ENCODE measurements at places on chromosomes 13 and 19. TPM values are rescaled to one million over a fixed set of nuclear protein-coding genes. Genes with fewer than 3 reads are reported as not detected.

The TDRD12 gene
- polyA plus RNA-seq = 0.12 TPM

DNA sequence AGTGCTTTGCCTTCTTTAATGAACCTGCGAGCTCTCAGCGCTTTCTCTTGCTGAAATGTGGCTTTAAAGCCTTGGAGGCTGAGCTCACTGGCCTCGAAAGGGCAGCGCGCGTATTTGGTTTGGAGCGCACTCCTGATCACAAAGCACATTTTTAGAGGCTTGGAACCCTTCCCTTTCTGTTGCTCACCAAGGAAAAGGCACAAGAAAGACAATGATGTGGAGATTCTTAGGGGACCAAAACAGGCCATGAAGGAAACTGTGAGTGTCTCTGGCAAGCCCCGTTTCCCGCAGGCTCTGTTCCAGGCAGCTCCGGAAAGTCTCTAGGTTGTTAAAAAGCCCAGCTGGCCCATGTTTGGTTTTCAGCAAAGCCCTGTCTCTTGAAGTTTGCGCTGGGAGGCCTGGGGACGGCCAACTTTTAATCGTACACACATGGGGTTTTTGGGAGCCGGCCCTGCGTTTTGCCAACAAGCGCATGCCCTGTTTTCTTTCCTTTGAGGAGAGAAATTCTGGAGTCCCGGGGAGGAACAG, 9.4 kb upstream of the SPC24 start:
- DNase-seq = peak; percentile 88

DNA sequence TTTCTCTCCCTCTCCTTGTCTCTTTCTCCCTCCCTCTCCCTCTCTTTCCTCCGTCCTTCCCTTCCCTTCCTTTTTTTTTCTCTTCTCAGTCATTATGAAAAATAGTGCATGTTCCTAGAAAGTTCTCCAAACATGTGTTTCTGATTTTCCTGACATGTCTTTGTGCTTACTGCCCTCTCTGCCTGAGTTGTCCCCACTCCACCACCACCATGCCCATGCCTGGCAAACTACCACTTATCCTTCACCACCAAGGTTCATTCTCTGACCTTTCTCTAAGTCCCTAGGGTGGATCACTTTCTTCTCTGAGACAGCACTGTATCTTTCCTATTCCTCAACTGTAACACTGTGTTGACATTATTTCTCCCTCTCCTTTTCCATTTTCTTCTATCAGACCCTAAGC, 98.2 kb downstream of the LACC1 start:
- DNase-seq = no peak

GRCh38 chr19:5547881-5548280, 19.9 kb downstream of the TINCR start:
- no peak for DNase-seq

DNA sequence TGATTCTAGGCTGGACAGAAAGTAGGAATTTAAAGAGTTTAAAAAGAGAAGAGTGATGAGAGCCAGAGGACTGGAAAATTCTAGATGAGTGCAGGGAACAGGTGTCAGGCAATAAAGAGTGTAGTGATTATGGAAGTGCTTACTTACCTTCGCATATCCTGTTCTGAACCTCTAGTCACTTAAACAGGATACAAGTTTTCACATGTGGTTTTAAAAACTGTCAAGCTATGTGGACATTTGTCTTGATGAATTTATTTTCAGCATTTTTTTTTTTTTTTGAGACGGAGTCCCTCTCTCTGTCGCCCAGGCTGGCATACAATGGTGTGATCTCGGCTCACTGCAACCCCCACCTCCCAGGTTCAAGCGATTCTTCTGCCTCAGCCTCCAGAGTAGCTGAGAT, 34.3 kb upstream of the IL17D start:
- DNase-seq = no peak

- no peak for DNase-seq
These were observed 52.5 kb upstream of the SHKBP1 start for GRCh38 chr19:40524133-40524549.

DNA sequence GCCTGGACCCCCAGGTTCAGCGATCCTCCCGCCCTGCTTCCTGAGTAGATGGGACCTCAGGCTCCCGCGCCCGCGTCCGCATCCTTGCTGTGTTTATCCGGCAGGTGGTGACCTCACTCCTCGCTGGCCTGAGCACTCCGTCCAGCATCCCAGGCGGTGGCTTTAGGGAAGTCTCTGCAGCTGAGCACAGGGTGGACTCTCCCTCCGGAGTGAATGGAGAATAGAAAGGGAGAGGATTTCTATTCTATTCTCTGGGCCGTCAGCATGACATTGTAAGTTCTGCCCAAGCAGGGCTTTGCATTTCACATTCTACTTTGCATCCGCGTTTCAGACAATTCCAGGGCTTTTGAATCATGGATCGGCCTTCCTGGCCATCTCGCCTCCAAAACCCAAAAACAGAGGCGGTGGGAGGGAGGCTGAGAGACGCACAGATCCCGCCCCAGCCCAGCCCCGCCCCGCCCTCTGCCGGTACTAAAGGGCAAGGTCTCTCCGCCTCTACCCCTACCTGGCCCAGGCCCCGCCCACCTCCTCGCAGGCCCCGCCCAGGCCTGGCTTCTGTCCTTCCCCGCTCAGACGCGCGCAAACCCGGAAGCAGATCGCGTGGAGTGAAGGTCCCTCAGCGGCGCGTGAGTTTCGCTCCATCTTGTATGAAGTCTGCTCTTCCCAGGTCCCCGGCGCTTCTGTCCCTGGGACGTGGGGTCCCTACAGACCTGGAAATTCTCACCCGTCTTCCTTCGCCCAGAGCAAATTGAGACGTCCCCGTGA, at the start of gene ZNF525:
Gene ZNF525 (plus strand): TSS at position 572 of the 765 bp plus-strand sequence. CDS start 6,577 bp downstream, outside the sequence.
- DNase-seq = peak; percentile 88

The ZNF350 gene
- polyA plus RNA-seq = 6.5 TPM

DNA sequence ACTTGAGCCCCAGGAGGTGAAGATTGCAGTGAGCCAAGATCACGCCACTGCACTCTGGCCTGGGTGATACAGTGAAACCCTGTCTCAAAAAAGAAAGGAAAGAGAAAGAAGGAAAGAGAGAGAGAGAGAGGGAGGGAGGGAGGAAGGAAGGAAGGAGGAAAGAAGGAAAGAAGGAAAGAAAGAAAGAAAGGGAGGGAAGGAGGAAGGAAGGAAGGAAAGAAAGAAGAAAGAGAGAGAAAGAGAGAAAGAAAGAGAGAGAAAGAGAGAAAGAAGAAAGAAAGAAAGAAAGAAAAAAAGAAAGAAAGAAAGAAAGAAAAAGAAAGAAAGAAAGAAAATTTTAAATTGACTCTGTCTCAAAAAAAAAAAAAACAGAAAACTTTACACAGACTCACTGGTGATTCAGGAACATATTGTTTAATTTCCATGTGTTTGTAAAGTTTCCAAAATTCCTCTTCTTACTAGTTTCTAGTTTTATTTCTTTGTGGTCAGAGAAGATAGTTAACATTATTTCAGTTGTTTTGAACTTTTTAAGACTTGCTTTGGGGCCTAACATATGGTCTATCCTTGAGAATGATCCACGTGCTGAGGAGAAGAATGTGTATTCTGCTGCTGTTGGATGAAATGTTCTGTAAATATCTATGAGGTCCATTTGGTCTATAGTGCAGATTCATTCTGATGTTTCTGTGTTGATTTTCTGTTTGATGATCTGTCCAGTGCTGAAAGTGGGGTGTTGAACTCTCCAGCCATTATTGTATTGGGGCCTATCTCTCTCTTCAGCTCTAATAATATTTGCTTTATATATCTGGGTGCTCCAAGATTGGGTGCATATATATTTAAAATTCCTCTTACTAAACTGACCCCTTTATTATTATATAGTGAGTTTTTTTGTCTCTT, 204.4 kb upstream of the SERP2 start:
- DNase-seq = no peak

GRCh38 chr13:76226941-76227340, 590.8 kb downstream of the LMO7 start:
- DNase-seq = no peak

GRCh38 chr19:7930765-7931164, 4.8 kb upstream of the CTXN1 start:
- DNase-seq = no peak

The DCLK1 gene
- 114 TPM for polyA plus RNA-seq

GRCh38 chr19:13427273-13428051, 78.8 kb downstream of the CACNA1A start:
- no peak for DNase-seq

GRCh38 chr19:335072-335471, 9.5 kb downstream of the MIER2 start:
- DNase-seq = no peak

- no peak for DNase-seq
These were observed 15.4 kb upstream of the TMEM160 start for GRCh38 chr19:47063874-47064273.

- DNase-seq = no peak
These were observed 318.4 kb upstream of the MAB21L1 start for GRCh38 chr13:35794734-35795389.

GRCh38 chr13:50762969-50763567, 80.4 kb downstream of the DLEU7 start:
- no peak for DNase-seq

- DNase-seq = no peak
These were observed 7.9 kb downstream of the SPATA13 start for GRCh38 chr13:24168392-24168750.

DNA sequence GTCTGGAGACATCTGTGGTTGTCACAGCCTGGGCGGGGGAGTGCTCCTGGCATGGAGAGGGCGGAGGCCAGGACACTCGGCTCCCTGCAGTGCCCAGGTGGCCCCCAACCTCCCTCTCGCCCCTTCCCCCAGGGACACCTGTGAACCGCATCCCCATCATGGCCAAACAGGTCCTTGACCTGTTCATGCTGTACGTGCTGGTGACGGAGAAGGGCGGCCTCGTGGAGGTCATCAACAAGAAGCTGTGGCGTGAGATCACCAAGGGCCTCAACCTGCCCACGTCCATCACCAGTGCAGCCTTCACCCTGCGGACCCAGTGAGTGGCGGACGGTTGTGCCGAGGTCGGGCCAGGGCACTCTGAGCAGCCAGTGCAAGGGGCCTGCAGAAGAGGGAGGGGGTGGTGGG, 20.0 kb upstream of the WDR18 start:
- DNase-seq = no peak

- no peak for DNase-seq
These were observed 811.1 kb downstream of the UQCRFS1 start for GRCh38 chr19:28401739-28402424.

GRCh38 chr13:65656740-65657329, 1573.3 kb downstream of the PCDH9 start:
- no peak for DNase-seq

The TUBB4A gene
- polyA plus RNA-seq = 0.49 TPM

The C1QTNF9B gene
- polyA plus RNA-seq = 2.5 TPM

The ANGPTL8 gene
- polyA plus RNA-seq = 2.9 TPM

The MEIOSIN gene
- polyA plus RNA-seq = not detected

- peak; percentile 62 for DNase-seq
These were observed 76.9 kb downstream of the FOXO1 start for GRCh38 chr13:40589285-40590109.

DNA sequence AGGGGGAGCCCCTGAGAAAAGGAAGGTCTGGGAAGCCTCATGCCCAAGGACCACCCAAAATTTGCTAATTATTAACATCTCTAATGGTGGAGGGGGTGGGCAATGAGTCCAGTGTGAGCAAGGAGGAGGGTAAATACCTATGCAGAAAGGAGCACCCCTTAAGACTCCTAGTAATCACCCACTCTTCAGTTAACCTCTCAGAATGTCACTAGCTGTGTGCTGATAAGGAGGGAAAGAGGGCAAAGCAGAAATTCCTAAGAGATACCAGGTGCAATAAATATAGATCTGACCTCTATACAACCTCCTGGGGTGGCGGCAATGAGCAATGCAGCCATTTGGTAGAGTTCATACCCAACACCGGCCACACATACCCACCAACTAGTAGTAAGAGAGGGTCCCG, 12.7 kb upstream of the DPY19L3 start:
- no peak for DNase-seq

The SH3GL1 gene
- polyA plus RNA-seq = 64.4 TPM

The MAB21L1 gene
- polyA plus RNA-seq = 13.1 TPM

- DNase-seq = peak; percentile 29
These were observed 11.8 kb upstream of the KATNAL1 start for GRCh38 chr13:30319130-30319529.

- DNase-seq = no peak
These were observed 10.9 kb upstream of the ATF5 start for GRCh38 chr19:49918089-49918488.

DNA sequence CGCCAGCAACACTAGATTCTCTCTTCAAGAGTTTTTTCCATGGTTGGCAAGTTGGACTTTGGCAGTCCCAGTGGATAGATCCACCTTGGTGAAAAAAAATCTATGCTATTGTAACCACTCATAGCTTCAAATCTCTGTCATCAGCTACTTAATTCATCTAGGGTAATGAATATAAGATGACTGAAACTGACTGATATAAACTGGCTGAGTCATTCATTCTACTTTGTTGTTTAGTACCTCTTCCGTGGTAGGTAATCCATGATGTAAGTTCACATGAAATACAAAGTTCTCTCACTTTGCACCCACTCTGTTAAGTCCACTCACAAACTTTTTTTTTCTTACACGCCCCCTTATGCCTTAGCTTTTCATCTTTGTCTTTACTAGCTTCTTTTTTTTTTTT, 1381.5 kb downstream of the SLITRK5 start:
- no peak for DNase-seq

DNA sequence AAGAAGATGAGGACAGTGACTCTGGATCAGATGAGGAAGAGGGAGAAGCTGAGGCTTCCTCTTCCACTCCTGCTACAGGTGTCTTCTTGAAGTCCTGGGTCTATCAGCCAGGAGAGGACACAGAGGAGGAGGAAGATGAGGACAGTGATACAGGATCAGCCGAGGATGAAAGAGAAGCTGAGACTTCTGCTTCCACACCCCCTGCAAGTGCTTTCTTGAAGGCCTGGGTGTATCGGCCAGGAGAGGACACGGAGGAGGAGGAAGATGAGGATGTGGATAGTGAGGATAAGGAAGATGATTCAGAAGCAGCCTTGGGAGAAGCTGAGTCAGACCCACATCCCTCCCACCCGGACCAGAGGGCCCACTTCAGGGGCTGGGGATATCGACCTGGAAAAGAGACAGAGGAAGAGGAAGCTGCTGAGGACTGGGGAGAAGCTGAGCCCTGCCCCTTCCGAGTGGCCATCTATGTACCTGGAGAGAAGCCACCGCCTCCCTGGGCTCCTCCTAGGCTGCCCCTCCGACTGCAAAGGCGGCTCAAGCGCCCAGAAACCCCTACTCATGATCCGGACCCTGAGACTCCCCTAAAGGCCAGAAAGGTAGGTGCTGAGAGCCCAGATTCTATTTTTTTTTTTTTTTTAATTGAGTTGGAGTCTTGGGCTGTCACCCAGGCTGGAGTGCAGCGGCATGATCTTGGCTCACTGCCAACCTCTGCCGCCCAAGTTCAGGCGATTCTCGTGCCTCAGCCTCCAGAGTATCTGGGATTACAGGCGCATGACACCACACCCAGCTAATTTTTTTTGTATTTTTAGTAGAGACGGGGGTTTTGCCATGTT, 2.3 kb downstream of the PPP1R15A start:
- DNase-seq = no peak

The KIR3DL2 gene
- not detected for polyA plus RNA-seq

The GNG14 gene
- polyA plus RNA-seq = 0.65 TPM

The CBLC gene
- polyA plus RNA-seq = not detected

The CERS1 gene
- polyA plus RNA-seq = 49.3 TPM

DNA sequence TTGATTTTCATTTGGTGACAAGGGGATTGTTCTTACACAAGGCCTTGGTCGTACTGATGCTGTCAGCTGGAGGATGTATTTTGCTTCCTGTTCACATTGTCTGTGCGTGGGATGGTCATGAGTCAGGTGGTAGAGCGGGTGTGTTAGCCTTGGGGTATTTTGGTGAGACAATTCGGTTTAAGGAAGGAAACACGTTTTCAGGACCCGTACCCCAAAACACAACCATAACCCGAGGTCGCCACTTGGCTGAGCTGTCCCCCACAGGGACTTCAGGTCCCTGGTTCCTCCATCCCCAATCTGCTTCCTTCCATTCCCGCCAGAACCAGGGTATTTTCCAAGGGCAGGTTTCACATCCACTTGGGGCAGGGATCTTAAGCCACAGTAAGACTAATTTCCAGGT, 15.0 kb downstream of the MYO9B start:
- no peak for DNase-seq

Data from hindlimb muscle (tissue), 1 donor.